Activated effector memory CD4-positive, alpha-beta T cell treated with Interleukin-2 at 50 U/mL for 16 hours (primary cell): ENCODE measurements at places on chromosomes 5 and 9.

- no peak for DNase-seq
These were observed 17.1 kb upstream of the TRIM36 start for GRCh38 chr5:115186794-115187193.

DNA sequence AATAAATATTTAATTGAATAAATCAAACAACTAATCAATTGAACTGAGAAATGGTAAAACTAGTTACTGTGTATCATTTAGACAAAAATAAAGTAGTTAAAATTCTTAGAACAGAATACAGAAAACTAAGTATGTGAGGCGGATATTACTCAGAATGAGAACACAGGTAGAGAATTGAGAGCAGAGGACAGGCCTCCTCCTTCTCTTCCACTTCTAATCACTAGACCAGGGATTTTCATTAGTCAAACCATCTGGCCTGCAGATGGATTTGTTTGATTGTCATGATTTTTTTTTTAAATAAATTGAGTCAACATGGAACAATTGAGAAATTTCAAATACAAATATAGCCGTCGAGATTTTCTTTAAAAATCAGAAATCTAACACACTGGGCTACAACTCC, 198.6 kb upstream of the HMHB1 start:
- DNase-seq: no peak

DNA sequence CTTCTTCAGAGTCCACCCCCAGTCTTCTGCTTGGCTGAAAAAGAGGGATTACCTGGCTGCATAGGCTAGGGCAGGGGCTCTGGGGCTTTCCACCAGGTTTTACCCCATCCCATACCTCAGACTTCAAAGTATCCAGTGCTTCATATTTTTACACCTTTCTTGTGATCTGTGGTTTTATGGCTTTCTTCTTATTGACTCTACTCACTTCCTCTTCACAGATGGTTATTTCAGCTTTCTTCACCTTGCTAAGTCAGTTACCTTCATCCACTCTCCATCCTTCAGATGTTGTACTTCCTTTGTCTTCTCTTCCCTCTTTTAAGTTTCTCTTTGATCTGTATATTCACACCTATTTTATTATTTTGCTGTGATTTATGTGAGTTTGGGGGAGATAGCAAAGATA, 104.3 kb downstream of the GRIA1 start:
- no peak for DNase-seq

DNA sequence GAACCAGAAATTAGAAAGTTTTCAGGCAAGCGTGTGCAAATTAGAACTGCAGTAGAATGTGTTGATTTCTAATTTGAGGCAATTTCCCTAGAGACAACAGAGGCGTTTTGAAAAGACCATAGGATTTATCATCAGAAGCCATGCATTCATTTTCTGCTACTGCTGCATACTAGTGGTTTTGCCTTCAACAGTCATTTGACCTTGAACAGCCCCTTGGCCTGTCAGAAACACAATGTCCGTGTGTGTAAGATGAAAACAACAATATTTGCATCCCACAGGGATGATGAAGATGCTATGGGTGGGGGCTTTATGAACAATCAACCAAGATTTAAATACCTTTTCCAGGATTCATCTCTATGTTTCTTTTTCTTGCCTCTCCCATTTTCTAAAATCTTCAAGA, 73.7 kb downstream of the PDE4D start:
- DNase-seq: no peak

- DNase-seq: no peak
These were observed 68.5 kb downstream of the BNC2 start for GRCh38 chr9:16801871-16802466.

- DNase-seq: no peak
These were observed 39.7 kb downstream of the RAPGEF6 start for GRCh38 chr5:131595088-131596033.

- DNase-seq: no peak
These were observed 43.3 kb upstream of the SLCO6A1 start for GRCh38 chr5:102542057-102542456.
